Epithelial cell of proximal tubule (primary cell): ENCODE measurements at places on chromosomes 13 and 19.

- no peak for DNase-seq
Observed at GRCh38 chr19:38850976-38851621, 1.3 kb upstream of the HNRNPL start.

GRCh38 chr19:41411968-41412265 is 14.3 kb downstream of the BCKDHA start:
- DNase-seq = no peak

DNA sequence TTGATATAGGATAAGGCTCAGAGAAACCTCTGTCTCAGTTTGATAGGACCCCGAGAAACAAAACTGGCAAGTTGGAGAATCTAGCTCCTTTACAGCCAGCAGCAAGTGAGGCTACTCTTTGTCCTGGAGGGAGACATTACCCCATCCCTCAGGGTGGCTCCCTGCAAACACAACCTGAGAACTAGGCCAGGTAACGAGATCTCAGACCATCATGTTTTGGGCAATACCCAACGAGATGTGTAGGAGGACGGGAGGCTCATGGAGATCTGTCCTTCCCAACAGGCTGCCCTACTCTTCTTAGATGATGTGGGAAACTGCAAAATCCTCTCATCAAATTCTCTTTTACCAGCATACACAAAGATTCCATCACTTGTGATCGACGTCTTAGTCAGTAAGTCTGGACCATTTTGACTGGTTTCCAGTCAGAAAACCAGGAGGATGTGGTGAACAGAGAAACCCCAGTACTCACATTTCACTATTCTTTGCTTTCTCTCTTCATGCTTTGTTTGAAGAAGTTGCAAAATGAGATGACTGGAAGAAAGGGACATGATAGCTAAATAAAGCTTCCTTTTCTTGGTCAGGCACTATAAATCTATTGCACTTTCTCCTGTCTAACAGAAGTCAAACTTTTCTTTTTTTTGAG is 6.0 kb upstream of the CTU1 start:
- no peak for DNase-seq

- DNase-seq = no peak
Observed at GRCh38 chr13:102667023-102667422, 27.8 kb downstream of the METTL21C start.

DNA sequence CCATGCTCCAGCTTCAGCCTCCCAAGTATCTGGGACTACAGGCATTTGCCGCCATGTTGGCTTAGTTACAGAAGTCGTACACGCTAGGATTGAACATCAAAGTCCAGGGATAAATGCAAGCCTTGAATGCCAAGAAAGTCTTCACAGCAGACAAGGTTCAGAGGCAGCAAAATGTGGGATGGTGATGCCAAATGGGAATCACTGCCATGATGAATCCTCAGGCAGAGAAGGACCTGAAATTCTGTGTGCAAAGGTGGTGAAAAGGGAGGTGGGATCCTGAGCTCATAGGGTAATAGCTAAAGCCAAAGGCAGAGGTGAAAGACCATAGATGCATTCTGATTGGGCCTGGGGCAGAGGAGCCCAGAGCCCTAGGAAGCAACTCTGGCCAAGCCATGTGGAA is 79.3 kb upstream of the STK24 start:
- DNase-seq = no peak

DNA sequence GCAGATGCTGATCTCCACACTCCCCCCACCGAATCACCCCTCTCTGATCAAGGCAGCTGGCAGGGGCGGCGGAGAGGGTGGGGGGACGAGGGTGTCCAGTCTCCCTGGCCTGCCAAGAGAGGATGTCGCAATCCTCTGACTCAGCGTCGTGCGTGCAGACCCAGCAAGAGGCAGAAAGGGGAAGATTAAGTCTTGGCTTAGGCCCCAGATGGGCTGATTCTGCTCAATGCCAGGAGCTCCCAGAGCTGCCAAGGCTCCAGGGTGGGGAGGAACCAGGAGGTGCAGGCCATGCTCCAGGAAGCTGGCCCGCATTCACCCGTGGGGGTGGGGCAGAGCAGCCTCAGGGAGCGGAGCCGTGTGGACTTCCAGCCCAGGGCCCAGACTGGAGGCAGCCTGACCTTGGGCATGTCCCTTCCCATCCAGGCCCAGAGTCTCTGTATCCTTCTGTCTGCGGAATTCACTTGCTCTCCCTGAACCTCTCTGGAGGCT is 6.6 kb upstream of the BCL3 start:
- peak; percentile 97 for DNase-seq

GRCh38 chr19:35332817-35333216 is 3.8 kb downstream of the CD22 start:
- DNase-seq = no peak

DNA sequence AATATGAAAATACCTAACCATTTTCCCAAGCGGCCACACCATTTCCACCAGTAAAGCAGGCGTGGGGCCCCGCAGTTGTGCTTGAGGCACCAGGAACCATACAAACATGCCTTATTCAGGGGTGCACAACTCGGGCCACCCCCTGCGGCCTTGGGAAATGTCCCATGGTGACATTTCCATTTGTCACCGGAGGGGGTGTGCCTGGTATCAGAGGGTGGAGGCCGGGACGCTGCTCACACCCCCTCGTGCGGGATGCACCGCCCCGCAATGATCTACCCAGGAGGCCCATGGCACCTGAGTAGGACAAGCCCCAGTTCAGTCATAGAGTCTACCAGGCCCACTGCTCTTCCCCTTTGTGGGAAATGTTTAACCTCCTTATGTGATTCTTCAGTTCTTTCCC is 218.8 kb downstream of the TEX29 start:
- DNase-seq = no peak

DNA sequence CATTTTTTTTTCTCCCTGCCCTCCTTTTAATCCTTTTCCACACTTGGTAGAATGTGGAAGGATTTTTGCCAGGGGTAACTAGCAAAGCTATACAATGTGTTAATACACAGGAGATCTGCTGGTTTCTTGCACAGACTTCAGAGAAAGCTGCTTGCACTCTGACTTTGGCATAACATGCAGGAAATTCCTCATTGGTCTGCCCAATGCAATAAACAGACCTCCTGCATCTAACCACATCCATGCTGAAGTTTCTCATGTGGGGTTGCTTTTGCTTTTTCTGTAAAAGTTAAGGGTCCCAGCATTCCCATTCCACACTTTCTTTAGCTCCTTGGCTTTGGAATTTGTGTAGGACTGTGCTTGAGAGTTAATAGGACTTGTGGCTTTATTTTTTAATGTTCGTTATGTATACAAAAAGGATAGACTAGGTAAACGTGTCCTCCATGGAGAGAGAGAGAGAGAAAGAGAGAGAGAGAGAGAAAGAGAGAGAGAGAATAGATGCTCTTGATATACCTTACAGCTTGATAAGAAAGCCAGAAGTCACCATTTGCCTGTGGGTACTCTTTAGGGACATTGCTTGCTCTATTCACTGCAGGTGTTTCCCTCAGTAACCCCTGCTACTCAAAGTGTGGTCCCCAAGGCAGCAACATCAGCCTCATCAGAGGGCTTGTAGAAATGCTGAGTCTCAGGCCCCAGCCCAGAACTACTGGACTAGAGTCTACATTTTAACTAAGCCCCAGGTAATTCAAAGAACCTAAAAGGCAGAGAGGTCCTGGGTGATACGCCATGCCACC is 170.5 kb downstream of the SHISA2 start:
- no peak for DNase-seq

DNA sequence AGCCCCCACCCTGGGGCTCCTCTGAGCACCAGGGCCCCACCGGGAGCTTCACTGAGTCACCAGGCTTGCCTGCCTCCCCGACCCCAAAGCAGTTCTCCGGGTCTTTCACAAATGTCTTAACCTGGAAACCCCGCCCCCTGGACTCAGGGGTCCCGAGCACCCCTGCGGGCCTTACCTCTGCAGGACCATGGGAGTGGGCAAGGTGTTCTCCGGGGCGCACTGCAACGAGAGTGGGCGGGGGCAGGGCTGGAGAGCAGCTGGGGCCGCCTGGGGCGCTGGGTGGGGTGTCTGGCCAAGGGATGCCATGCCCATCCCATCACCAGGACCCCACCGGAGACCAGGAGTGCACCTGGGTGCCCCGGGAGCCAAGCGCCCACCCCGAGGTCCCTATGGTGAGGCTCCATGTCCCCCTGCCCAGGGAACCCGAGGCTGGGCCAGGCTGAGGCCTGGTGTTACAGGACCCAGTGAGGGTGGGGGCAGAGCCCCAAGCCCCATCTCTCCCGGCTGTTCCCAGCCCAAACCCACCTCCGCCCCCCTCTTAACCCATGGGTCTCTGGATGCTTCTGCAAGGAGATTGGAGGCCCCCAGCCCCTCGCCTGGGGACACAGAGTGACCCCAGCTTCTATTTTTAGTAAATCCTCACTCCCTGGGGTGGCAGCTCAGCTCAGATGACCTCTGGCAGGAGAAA is 10.9 kb downstream of the MKNK2 start:
- no peak for DNase-seq
